ENCODE measurements at places on chromosomes 2 and 18.

GRCh38 chr2:237438080-237438940 lies 24.3 kb upstream of the COL6A3 start:
- no peak for DNase-seq

DNA sequence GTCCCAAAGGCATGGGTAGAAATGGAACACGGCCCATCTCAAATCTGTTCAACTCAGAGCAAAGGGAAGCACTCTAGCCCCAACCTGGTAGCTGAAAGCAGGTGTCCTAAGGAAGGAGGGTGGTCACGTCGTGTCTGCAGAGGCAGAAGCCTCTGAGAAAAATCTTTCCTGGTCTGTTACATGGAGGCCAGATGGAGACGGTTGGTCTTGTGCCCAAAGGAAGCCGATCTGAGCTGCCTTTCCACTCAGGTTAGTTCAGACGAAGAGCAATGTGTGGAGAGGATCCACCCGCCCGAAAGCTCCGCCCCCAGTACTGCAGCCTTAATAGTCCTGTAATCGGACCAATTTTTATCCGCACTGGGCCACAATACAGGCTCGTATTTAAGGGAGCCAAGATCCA lies 54.9 kb upstream of the AMMECR1L start:
- DNase-seq = no peak

DNA sequence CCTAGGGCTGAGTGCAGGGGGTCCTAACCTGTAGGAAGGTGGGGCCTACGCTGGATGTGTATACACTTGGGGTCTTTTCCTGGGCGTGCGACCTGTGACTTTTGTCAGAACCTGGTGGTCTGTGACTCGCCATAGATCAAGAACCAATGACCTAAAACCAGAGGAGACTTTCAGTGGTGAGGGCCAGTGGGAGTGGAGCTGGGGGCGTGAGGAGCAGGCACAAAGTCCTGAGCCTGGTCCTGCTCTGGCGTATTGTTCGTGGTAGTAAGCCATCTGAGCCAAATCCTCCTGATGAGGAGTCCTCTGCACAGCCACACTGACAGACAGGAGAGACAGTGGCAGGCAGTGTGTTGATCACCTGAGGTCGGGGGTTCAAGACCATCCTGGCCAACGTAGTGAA lies 8.9 kb downstream of the INPP4A start:
- DNase-seq = no peak

- no peak for DNase-seq
Observed at GRCh38 chr18:3248658-3249359, 1.2 kb downstream of the MYL12A start.

- peak; percentile 39 for DNase-seq
Observed at GRCh38 chr18:22900558-22901238, 32.4 kb upstream of the RBBP8 start.

- DNase-seq = no peak
Observed at GRCh38 chr2:170828533-170828916, 11.8 kb downstream of the GAD1 start.

GRCh38 chr2:205878999-205879762 lies 196.9 kb downstream of the NRP2 start:
- DNase-seq = peak; percentile 28

GRCh38 chr2:19474128-19474527 lies 115.7 kb upstream of the OSR1 start:
- peak; percentile 72 for DNase-seq

- no peak for DNase-seq
Observed at GRCh38 chr2:154143105-154143504, 271.4 kb downstream of the GALNT13 start.

GRCh38 chr2:1625281-1626001 lies 118.9 kb downstream of the PXDN start:
- no peak for DNase-seq

DNA sequence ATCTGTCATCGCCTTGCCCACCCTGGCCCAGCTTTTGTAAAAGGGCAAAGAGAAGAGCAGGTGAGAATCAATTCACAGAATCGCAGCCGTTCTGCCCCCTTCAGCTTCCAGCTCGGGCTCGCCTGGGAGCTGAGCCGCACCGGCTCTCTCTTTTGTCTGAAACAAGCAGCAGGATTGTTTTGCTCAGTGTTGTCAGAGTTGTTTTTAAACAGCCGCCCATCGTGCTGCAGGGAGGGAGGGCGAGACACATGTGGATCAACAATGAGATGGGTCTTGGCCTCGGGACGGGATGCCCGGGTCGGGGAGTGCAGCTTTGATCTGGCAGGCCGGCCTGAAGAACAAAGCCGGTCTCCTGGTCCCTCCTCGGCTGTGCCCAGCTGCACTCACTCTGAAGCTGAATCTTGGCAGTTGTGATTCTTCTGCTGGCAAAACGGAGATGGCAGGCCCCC lies 39.7 kb upstream of the HDAC4 start:
- peak; percentile 97 for DNase-seq

- DNase-seq = peak; percentile 75
Observed at GRCh38 chr2:25257032-25257552, 84.6 kb downstream of the DNMT3A start.

DNA sequence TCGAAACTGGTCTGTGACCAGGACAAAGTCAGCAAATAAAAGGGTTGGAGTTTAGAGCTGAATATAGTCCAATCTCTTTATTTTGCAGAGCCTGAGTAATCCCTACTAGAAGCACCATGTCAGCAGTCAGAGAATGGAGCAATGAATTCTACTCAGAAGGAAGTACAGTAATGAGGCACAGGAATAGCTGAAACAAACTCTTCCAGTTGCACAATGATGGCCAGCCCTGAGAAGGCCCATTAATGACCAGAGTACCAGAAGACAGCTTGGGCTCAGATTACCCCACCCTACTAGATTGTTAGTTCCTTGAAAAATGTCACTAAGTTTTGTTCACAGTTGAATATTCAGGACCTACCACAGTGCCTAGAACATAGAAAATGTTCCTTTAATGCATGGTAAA lies 40.3 kb upstream of the SCG2 start:
- DNase-seq = no peak

GRCh38 chr2:161031511-161031910 lies 128.7 kb upstream of the TANK start:
- DNase-seq = no peak

DNA sequence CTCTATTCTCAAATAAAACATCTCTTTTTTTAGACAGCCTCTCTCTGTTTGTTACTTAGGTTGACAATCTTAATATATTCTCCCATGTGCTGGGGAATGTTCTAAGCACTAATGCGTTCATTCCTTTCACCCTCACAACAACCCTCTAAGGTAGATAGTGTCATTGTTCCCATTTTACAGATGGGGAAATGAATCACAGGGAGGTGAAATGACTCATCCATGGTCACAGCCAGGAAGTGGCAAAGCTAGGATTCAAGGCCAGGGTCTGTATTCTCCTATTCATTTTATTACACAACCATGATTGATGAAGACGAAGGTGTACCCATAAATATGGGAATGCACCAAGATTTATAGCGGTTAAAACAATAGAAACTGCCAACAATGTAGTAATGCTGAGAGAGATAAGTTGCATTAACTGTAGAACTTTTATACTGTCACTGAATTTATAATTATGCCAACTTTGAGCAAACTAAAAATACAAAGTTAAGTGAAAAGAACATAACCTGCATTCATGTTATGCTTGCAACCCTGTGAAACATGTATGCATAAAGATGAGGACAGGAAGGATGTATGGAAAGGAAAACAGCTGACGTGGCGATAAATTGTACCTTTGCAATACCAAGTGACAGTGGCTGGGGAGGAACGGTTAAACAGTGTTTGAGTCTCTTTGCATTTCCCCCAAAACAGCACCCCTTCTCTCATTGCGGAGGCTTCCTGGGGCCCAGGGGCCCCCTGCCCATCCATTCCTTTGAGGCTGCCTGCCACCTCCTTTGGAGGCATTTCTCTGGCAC lies 257.7 kb upstream of the AGAP1 start:
- DNase-seq = no peak

DNA sequence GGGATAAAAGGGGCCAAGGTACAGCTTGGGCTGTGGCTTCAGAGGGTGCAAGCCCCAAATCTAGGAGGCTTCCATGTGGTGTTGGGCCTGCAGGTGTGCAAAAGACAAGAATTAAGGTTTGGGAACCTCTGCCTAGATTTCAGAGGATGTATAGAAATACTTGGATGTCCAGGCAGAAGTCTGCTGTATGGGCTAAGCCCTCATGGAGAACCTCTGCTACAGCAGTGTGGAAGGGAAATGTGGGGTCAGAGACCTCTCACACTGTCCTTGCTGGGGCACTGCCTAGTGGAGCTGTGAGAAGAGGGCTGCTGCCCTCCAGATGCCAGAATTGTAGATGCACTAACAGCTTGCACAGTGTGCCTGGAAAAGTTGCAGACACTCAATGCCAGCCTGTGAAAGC lies 880.6 kb upstream of the ID2 start:
- DNase-seq = no peak

DNA sequence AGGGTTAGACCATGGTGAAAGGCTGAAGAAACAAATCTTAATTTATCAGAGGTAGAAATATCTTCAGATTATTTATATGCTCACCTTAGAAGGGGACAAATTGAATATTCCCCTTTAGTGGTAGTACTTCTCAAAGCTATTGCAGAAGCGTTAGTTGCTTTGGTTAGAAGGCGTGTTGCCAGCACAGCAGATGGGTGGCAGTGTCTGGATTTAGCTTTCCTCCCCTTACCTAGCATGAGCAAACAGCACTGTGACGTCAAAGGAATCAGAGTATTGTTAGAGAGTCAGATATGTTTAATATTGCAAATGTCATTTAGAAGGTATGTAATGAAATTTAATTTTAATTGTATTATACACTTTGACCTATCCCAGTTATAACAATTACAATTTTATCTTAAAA lies 27.2 kb upstream of the GALR1 start:
- no peak for DNase-seq

- peak; percentile 54 for DNase-seq
Observed at GRCh38 chr2:167783261-167784083, 463.9 kb downstream of the STK39 start.

DNA sequence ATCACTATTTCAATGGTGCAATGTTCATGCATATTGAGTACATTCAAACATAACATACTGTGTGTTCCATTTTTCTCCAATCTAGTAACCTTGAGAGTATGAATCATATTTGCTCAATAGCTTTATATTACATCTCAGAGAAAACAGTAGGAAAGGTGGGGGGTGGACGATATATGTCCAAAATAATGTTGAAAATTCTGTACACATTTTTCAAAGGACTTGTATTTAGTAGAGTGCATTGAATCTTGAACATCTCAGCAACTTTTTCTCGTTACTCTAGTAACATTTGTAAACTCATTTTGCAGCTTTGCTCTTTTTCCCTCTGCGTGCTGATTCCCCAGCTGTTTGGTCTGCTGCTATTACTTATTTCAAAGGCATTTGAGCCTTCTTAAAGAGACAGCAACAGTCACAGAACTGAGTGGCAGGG lies 1487.0 kb downstream of the LRP1B start:
- DNase-seq = no peak

- no peak for DNase-seq
Observed at GRCh38 chr18:49175476-49175875, 224.7 kb upstream of the SMAD7 start.

GRCh38 chr2:71791501-71792135 lies 338.3 kb downstream of the DYSF start:
- no peak for DNase-seq

DNA sequence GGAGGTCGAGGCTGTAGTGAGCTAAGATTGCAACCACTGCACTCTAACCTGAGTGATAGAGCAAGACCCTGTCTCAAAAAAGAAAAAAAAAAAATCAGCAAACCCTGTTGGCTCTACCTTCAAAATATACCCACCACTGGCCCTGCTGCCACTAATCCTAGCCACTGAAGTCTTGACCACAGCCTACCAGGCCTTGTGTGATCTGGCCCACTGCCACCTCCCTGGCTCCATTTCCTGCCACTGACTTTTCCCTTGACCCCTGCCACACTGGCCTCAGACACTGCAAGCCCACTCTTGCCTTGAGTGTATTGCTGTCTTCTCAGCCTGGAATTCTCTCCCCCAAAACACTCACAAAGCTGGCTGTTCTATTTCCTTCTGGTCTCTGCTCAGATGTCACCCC lies 33.7 kb downstream of the SH2D6 start:
- no peak for DNase-seq

DNA sequence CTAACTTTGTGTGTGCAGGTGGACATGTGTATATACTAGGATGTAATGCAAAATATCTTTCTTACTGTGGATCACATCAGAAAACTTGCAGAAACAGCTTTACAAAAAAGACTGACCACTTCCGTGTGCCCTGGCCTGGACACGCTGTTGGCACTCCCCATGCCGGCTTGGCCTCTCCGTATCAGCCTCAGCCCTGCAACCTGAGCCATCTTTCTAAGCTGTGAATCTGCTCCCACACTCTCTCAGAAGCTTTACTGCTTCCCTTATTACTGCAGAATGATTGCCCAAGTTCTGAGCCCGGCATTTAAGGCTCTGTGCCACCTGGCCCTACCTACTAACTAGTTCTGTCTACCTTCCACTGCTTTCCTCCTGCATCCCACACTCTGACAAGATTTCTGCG lies 37.8 kb downstream of the MYO7B start:
- no peak for DNase-seq

GRCh38 chr2:215743066-215743465 lies 270.3 kb downstream of the MREG start:
- no peak for DNase-seq

DNA sequence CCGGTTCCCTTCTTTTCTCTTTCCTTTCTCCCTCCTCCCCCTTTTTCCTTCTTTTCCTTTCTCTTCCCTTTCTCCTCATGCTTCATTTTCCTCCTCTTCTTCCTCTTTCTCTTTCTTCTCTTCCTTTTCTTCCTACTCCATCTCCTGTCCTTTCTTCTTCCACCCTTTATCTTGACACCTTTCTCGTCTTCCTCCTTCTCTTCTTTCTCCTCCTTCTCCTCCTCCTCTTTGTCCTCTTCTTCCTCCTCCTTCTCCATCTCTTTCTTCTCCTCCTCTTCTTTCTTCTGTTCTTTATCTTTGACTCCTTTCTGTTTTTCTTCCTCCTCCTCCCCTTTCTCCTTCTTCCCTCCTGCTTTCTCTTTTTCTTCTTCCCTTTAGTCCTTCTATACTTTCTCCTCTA lies 53.2 kb downstream of the CELF4 start:
- DNase-seq = no peak

DNA sequence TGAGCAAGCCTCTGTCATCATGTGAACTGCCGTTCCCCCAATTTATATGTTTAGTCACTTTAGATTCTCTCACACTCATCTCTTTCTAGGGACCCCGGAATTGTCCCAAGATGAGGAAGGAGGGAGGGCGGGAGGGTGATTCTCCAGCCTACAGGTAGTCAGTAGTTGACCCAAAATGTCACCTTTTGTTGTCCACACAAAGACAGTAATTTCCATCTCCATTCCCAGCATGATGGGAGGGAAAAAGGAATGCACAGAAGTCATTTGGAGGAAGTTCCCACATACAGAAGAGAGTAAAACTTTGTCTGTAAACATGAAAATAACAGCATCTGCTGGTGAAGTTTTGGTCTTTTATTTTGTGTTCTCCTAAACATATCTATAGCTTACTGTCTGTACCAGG lies 222.9 kb downstream of the KLHL29 start:
- no peak for DNase-seq

- DNase-seq = no peak
Observed at GRCh38 chr2:8657423-8658062, 24.3 kb upstream of the ID2 start.

DNA sequence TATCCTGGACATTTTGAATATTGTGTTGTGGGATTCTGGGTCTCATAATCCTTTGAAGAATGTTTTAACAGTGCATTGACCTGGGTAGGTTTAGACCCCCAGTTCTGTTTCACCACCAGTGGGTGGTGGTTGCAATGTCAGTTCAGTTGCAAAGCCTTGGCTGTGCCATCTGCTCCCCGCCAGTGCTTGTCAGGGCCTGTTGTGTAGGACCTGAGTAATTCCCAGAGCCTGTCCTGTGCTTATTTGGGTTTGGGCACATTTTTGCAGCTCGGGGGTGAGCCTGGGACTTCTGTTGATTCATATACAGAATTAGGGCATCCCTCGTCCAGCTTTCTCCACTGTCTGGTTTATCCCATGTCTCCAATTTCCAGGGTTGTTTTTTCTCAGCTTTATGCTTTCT lies 24.8 kb downstream of the ATP9B start:
- DNase-seq = no peak
